ENCODE measurements at places on chromosomes 13 and 19.

DNA sequence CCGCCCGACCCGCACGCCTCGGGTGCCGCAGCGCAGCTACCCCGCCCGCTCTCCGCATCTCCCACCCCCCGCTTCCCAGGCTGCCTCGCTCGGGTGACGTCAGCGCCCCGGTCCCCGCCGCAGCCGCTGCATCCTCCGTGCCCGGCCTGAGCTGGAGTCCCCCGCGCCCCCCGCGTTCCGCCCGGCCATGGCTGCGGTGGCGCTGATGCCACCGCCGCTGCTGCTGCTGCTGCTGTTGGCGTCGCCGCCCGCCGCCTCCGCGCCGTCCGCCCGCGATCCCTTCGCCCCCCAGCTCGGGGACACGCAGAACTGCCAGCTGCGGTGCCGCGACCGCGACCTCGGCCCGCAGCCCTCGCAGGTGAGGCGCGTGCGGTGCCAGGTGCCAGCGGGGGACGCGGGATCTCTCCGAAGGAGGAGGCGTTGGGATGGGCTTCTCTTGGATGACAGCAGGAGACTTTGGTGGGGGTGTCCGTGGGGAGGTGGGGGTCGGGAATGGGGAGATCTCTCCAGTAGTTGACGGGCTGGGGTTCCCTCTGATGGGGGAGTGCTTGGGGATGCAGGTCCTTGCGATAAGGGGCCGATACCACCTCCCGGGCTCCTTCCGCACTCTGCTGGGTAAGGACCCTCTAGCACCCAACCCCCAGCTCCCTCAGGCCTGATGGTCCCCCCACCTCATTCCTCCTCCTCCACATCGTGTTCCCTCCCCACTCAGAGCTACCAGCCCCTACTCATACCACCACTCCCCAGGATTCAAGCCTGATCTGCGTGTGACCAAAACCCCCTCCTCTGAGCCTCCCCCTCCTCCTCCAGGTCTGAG lies at the start of gene TMEM59L:
TMEM59L (plus strand) TSS at position 99 of the 817 bp plus-strand sequence; CDS start at position 188, 89 bp downstream.
- no peak for DNase-seq

GRCh38 chr13:54633456-54633855 lies 1604.8 kb downstream of the OLFM4 start:
- DNase-seq = no peak

GRCh38 chr13:57552437-57552836 lies 79.1 kb upstream of the PCDH17 start:
- no peak for DNase-seq

DNA sequence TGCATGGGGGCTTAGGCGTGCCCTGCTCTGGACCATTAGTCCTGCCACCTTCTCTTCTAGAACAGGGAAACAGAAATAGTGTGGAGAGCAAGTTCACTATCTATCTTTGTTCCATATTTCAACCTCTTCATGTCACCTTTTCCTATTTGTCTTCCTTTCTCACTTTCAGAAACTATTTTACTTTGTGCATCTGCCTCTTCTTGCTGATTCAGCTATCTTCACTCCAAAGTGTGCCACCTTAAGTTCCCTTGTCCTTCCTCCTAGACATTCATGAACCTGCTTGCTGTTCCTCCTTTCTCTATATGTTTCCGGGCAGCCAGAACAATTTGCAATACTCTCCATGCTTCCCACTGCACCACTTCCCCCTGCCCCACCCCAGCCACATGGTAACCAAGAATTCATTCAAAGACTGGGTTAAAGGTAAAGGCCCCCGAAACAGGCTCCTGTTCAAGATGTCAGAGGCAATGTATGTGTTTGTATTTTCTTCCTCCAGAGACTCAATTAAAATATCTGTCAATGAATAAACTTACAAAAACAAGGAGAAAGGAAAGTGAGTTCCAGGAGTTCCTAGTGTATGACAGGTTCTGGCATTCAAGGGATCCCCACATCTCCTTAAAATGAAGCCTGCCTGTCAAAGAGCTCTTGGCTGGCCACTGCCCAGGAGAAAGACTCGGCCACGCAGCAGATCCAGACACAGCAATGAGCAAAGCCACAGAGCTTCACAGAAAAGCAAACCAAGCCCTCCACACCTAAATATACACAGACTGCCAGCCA lies 268.1 kb downstream of the DNAJC15 start:
- DNase-seq = no peak

DNA sequence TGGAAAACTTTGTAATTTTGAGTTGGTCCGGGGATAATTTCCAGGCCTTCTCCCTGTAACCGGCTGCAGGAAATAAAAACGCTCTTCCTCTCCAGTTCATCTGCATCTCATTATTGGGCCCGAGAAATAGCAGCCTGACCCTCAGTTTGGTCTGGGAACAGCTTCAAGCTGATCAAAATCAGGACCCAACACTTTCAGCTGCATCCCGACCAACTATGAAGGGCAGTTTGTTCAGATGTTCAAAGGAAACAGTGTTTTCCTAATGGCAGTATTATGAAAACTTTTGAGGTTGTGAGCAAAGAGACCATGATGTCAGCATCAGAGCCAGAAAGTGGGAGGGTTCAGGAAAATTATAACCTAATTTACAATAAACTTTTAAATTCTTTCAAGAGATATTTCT lies 35.7 kb downstream of the STK24 start:
- DNase-seq = no peak

DNA sequence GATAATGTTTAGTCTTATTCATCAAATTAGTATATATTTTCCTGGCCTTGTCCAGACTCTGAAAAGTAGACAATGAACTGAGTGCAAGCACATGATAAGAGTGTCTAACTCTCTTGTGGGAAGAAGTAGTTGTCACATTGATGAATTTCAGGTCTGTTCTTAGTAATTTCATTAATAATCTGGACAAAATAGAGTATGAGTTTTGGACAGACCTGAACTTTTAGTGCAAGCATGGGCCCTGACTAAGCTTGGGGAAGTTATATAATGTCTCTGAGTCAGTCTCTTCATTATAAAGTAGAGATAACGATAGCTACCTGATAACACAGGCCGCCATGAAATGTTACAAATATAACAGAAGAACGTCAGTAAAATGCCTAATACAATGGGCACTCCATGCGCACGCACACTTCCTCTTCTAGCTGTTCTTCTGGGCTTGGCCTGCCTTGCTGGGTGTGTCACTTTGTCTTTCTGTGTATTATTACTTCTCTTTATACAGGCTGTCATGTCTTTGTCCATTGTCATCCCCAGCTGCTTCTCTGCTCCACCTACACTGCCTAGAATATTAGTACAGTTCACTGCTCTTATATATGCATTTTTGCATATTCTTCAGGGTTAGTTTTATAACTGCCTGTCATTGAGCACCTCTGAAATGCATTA lies 129.1 kb upstream of the HTR2A start:
- no peak for DNase-seq

DNA sequence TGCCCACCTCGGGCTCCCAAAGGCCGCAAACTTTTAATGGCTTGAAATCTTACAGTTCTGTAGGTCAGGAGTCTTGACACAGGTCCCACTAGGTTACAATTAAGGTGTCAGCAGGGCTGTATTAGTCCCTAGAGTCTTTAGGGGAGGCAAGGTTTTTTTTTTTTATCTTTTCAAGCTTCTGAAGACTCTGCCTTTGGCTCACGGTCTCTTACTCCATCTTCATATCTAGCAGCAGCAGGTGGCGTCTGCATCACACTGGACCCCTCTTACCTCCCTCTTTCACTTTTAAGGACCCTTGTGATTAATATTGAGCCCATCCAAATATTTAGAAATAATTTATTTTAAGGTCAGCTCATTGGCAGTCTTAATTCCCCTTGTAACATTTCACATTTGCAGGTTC lies 11.6 kb downstream of the MIR17HG start:
- no peak for DNase-seq

DNA sequence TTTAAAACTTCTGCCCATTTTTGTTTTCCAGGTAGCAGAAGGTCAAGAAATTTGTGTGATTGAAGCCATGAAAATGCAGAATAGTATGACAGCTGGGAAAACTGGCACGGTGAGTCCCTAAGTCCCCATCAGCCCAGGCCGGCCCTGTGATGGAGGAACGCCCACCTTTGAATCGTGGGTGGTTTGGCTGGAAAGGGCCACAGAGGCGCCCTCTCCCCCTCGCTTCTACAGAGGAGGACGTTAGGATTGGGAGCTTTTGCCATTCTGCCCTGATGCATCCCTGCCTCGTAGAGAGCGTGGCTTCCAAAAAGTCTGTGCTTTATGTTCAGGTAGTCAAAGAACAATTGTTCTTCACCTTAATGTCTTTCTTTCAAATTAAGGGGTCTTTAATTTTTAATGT lies 60.9 kb downstream of the GGACT start:
- no peak for DNase-seq

DNA sequence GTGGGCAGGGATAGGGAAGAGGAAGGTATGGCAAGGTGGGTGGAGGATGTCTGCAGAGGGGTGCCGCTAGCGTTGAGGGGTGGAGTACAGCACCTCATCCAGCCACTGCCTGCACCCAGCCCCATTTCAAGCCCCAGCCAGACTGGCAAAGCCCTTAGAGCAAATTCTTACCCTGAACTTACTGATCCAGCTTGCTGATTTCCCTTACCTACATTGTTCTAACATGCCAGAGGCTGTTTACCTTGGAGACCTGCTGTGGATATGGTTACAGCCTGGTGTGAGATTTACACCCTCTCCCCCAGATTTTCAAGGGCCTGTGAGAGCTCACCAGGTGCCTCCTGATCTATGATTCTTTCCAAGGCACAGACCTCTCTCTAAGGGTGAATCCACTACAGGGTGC lies 86.0 kb downstream of the ZNF726 start:
- no peak for DNase-seq

- no peak for DNase-seq
These were observed 620.2 kb downstream of the EFNB2 start for GRCh38 chr13:105915146-105915850.

GRCh38 chr13:50365408-50366391 lies 350.5 kb downstream of the KCNRG start:
- peak; percentile 61 for DNase-seq

DNA sequence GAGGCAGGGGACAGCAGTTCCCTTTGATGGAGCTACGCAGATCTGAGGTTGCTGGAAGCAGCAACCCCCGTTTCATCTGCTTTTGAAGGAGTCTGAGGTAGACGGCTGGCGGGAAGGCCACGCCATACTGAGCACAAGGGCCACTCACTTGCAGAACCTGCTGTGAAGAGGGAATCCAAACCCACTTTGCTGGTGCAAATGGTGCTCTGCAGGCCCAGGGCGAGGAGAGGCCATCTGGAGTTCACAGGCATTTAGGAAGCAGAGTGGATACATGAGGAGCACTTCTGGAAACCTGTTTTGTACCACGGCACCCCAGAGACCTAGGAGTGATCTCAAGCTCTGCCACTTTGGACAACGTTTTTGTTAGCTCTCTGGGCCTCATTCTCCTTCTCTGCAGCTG lies 227.8 kb downstream of the UQCRFS1 start:
- DNase-seq = no peak

GRCh38 chr19:17951990-17952976 lies 14.6 kb upstream of the KCNN1 start:
- DNase-seq = no peak

- no peak for DNase-seq
These were observed 179.8 kb upstream of the NBEA start for GRCh38 chr13:34762312-34762711.

GRCh38 chr19:1223018-1223855 lies 14.6 kb downstream of the CBARP start:
- peak; percentile 71 for DNase-seq

GRCh38 chr13:91805605-91806004 lies 407.2 kb downstream of the GPC5 start:
- DNase-seq = peak; percentile 7

- no peak for DNase-seq
These were observed 32.8 kb downstream of the ELL start for GRCh38 chr19:18488838-18489626.

- no peak for DNase-seq
These were observed 4.8 kb upstream of the ALOX5AP start for GRCh38 chr13:30730526-30730925.

- no peak for DNase-seq
These were observed 58.9 kb downstream of the RXFP2 start for GRCh38 chr13:31798189-31798588.

GRCh38 chr13:36675213-36675536 lies 1.4 kb downstream of the SERTM1 start:
- DNase-seq = no peak

DNA sequence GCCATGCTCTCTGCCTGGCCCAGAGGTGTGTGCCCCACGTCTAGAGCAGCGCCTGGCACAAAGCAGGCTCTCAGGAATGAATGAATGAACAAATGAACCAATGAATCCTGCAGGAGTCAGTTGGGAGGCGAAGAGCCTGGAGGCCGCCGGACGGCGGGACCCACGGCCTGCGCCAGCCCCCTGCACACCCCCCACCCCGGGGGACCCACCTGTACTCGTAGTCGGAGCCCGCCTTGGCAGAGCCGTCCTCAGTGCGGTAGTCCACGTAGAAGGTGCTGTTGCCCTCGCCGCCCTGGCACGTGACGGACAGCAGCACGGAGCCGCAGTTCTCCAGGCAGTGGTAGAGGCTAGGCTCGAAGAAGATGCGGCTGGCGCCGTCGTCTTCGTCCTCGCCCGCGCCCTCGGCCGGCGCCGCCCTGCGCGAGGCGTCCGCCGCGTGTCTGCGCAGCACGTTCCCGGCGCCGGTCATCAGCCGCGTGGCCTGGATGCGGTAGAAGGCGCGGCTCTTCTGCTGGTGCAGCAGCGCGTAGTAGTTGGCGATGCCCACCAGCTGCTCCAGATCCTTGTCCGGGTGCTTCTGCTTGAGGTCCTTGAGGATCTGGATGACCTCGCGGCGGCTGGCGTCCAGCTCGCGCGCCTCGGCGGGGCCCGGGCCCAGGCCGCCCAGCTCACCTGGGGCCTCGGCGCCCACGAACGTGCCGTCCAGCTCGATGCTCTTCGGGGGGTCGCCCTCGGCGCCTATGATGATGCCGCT lies 14.8 kb downstream of the SLC8A2 start:
- no peak for DNase-seq

DNA sequence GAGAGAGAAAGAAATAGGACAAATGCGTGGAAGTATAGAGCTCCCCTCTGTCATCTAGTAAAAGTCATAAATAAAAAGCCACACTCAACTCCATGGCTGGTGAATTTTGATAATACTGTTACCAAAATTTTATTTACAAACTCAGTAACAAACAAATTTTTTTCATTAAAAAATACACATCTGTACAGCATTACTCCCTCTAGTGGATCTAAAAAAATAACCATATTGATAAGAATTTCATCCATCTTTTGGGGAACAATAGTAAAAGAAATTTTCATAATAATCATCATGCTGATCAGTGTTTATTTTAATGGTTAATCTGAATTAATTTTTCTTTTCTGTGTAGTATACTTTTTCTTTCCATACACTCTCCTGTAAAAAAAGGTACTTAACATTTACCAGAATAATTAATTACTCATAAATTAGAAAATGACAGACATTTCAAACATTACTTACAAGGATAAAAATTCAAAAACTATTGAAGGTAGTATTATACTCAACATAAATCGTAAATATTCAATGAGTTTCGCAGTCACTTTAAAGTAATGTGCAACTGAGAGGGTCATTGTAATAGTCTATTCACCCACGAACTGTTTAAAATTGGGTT lies 173.5 kb upstream of the LSM14A start:
- peak; percentile 2 for DNase-seq

DNA sequence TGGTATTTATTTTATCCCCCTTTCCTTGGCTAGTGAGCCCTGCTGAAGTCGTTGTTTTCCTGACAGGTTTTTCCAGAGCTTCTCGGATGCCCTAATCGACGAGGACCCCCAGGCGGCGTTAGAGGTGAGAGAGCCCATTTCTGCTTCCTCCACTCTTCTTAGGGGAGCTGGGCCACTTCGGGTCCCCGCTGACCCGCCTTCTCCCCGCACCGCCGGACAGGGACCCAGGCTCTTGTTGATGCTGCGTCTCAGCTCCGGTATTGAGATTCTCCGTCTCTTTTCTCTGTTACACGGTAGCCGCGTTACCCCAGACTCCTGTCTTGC lies 306 bp downstream of the SUGT1 start:
- no peak for DNase-seq

- DNase-seq = no peak
These were observed 1.3 kb downstream of the DNAJB1 start for GRCh38 chr19:14516746-14517438.
